COR-L47 (cell line): ENCODE measurements at places on chromosomes 2 and 18.

GRCh38 chr2:180231015-180231414 is 223.9 kb upstream of the CWC22 start:
- DNase-seq: no peak

DNA sequence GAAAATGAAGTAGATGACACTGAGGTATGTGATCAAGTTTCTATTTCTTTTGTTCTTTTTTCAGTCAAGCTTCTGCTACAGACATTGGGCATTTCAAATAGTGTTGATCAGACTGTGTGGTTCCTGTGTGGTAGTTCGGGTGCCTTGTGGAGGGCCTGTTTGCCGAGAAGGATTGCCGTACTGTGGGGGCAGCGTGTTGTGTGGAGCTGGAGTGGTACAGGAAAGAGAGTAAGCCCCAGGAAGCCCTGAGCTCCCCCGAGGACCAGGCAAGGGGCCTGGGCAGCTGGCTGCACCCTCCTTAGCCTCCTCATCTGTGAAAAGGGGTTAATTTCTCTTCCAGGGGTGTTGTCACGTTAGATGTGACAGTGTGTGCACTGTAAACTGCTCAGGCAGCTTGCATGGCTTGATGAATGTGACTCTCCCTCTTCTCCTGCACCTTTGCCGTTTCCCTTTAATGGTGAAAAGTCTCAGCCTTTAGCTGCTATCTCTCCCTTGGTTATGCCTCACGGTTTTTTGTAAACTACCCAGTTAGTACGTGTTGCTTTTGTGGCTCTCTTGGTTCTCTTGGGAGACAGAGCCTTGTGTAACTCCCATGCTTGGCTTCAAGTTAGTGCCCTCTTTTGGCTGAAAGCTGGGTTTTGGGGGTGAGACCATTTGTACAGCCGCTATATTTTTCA is 19.5 kb downstream of the C2orf74 start:
- DNase-seq: no peak

GRCh38 chr18:39340418-39340817 is 1774.8 kb upstream of the CELF4 start:
- peak; percentile 73 for DNase-seq

DNA sequence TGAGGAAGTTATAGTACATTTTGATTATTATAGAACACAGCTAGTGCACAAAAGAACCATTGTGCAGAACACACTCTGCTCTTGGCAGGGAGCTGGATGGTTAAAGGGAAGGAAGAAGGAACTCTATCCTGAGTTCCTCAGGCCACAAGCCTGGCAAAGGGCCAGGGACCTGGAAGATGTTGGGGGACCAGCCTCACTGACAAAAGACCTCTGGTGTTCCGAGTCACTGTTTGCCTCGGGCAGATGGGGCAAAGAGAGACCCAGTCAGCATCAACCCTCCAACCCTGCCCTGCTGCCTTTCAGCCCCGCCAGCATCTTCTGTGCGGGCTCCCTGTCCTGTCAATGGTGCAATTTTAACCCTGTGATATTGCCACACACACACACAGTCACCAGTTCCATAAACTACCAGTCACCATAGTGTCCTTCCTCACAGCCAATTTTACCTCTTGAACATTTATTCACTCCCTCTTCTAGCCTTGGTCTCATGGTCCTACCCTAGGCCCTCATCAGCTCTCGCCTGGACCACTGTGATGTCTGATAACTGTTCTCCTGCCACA is 21.9 kb downstream of the NEMP2 start:
- no peak for DNase-seq

DNA sequence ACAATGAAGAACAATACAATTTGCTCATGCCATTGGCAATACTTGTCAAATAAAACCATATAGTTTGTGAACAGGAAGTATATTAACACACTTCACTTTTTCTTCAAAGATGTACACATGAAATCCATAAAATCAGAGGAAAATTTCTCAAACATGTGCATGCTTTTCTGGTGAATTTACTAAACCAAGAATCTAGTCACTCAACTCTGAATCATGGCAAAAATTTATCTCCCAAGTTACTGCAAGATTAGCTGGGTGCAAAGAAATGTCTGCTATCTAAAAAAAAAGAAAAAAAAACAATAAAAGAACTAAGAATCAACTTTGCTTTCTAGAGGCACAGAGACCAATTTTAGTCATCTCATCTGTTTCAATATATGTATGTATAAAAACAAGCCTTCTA is 419.2 kb downstream of the NR4A2 start:
- no peak for DNase-seq

GRCh38 chr2:119219873-119220272 is 3.8 kb upstream of the STEAP3 start:
- DNase-seq: no peak

GRCh38 chr2:122203523-122203922 is 448.1 kb downstream of the TSN start:
- DNase-seq: peak; percentile 54

DNA sequence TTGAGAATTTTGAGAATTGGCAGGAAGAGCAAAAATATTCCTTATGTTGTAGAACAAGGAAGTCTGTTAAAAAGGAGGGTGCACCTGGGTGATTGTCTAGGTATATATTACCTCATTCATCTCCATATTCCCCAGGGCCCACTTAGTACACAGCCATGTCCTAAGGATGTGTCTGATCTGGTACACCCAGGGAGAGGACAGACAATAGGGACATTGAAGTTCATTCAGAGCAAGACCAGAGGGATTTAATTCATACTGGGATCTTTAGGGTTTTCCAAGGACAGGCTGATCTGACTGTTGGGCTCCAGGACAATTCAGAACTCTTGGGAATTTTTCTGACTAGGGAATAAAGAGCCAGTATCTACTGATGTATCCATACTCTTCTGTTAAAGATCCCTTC is 112.1 kb downstream of the PHLPP1 start:
- DNase-seq: no peak

- no peak for DNase-seq
Measured at GRCh38 chr2:46315103-46315890, 18.1 kb downstream of the EPAS1 start.

DNA sequence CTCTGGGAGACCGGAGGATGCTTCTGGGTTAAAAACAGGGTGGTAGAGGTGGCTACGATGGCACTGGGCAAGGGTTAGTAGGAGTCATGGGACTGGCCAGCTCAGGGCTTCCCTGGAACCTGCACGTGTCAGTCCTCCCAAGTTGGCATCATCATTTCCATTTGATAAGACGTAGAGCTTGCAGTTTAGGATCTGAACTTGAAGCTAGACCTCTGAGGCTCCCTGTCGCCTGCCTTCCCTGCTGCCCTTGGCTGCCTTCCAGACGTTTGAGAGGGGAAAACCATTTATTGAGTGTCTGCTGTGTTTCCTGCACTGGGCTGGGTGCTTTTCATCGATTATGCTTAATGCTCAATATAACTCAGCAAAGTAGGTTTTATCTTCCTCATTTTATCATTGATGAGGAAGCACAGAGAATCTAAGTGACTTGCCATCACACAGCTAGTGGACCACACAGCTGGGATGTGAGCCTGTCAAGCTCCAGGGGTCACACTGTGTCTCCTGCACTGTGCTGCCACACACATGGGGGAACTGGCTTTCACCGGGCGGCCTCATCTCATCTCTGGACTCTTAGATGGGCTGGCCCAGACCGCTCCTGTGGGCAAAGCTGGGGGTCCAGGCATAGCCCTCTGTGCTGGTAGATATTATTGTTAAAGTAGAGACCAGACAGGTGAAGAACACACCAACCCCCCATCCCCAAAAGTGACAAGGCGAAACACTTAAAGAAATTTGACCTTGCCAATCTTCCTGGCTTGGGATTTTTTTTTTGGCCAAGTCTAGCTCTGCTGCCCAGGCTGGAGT is 7.8 kb downstream of the NT5DC4 start:
- peak; percentile 20 for DNase-seq

DNA sequence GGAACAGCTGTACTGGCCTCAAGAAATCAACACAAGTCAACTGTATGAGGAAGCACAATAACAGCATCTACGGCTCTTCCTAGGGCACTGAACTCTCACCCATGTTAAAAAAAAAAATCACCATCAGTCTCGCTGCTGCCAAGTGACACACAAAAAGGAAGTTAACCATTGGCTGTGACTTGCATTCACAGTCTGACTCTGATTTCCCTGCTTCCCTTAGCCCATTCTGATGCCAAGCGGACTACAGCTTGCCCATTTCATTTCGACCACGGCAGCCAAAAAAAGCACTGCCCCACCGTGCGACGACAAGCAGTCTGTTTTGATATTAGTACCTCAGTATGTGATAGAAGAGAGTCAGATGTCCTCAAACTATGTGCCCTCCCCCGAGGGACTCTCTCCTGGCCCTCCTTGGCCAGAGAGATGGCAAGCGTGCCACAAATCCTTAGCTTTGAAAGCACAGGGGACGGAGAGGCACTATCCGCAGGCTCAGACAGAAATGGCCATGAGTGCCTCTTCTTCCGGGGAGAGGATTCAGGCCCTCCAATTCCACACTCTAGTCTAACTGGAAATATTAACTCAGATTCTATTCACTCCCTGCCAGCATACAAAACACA is 250.0 kb downstream of the TCF4 start:
- DNase-seq: no peak

GRCh38 chr2:110858993-110859701 is 126.8 kb downstream of the ACOXL start:
- DNase-seq: no peak

- DNase-seq: no peak
Measured at GRCh38 chr2:112583497-112584133, 794 bp upstream of the CHCHD5 start.

DNA sequence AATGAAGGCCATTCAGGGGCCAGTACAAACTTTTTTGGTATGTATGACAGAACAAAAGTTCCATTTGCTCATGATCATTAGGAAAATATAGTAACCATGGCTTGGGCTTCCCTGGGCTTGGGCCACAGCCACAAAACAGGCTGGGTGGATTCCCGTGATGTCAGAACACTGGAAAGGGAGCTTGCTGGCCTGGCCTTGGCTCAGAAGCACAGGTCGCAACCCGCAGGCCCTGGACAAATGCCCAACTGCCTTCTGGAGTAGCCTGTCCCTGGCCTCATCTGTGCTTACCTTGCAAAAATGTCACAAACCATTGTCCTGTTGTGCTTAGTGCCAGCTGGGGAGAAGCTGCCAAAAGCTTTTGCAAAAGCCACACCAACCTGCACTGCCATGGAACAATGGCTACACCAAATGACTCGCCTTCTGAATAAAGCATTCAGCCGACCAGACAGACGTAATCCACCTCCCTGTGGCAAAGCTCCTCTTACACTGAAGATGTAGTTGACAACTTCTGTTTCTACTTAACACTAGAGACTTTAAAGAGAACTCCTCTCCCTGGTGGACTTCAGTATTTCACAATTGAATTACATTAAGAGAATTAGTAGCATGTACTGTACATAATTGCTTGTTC is 125.5 kb downstream of the ANKRD44 start:
- no peak for DNase-seq

GRCh38 chr2:649426-650342 is 27.5 kb downstream of the TMEM18 start:
- DNase-seq: no peak

DNA sequence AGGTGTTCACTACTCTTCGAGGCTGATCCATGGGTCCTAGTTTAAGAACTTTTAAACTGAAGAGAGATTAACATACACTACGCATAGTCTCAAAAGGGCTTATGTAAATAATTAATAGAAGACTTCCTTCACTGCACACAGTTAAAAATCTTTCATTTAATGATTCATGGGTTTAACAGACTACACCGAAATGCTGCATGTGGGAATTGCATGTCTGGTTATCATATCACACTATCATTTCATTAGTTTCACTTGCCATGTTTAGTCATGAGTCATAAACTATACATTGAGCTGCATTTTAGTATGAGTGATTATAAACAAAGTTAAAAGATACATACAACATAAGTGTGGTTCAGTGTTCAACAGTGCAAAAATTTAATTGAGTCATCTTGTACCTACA is 31.2 kb downstream of the GLS start:
- DNase-seq: no peak

GRCh38 chr2:37653805-37654378 is 17.6 kb downstream of the CDC42EP3 start:
- DNase-seq: no peak

DNA sequence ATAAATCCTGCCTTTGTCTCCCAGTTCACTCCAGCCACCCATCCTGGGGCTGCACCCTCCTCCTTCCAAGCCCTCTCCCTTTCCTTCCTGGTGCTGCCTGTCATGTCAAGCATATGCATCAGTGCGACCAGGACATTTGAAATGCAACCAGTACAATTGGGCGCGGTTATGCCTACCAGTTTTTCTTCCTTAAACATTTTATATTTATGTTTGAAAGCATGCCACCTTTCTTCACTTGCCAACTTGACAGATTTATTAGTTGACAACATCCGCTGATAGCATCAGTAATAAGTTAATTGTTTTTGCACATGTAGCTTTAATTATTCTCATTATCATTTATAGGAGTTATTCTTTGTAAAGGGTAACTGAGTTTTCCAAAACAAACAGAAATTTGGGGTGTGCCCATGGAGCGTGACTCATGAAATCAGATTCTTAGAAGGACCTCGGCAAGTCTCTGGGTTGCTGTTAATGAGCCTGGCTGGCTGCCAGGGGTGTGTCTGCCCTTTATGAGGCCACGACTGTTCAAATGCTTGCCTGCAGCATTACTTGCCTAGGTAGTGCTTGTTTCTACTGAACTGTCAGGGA is 32.8 kb upstream of the IL1B start:
- peak; percentile 99 for DNase-seq

DNA sequence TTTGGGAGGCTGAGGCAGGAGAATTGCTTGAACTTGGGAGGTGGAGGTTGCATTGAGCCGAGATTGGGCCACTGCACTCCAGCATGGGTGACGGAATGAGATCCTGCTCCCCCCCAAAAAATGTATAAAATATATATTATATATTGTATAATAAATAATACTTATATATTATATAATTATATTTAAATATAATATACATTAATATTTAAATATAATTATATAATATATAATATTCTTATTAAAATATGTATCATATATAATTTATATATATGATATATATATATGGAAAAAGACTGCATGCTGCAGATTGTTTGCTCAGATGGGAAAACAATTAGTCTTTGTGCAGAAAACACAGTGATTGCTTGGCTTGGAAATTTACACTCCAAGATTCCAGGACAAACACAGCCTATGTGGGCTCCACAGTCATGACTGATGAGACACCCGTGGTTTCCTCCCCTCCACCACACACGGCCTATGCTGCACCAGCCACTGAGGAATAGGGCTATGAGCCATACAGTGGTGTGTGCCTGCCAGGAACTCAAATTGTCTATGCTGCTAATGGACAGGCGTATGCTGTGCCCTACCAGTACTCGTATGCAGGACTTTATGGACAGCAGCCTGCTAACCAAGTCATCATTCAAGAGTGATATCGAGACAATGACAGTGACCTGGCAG is 30.0 kb downstream of the PMAIP1 start:
- no peak for DNase-seq

- DNase-seq: no peak
Measured at GRCh38 chr2:196486146-196486545, 153.4 kb upstream of the CCDC150 start.
